Metanephros (tissue), 2 donors: ENCODE measurements at places on chromosomes 3 and 15. TPM values are rescaled to one million over a fixed set of nuclear protein-coding genes. Genes with fewer than 3 reads are reported as not detected.

PDCD10 gene
- 41.5 TPM for total RNA-seq

SLC22A14 gene
- 1.7 TPM for total RNA-seq

EIF4A2 gene
- 609 TPM for total RNA-seq

DPH3 gene
- total RNA-seq, result 9.9 TPM

CLDN16 gene
- 73.5 TPM for total RNA-seq
